ENCODE measurements at places on chromosomes 3 and 15.

GRCh38 chr3:130463221-130463620, 53.8 kb upstream of the COL6A6 start:
- no peak for DNase-seq

DNA sequence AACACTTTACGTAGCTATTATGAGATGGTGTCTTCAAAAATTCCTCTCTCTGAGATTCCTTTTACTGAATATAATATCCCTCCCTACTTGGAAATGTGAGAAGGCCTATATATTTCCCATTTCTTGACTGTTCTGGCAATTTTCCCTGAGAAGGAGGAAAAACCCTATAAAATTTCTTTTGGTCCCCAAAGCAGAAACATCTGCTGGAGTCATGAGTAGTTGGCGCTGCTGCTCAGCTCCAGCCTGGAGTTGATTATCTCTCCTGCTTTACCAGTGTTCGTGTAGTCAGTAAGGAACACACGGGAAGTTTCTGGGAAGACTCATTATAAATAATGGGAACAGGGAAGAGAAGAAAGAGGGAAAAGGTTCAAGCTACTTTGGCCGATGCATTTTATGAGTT, 680.1 kb downstream of the EPHA3 start:
- DNase-seq, result no peak

GRCh38 chr15:101348015-101348414, 53.0 kb upstream of the SNRPA1 start:
- DNase-seq, result no peak

DNA sequence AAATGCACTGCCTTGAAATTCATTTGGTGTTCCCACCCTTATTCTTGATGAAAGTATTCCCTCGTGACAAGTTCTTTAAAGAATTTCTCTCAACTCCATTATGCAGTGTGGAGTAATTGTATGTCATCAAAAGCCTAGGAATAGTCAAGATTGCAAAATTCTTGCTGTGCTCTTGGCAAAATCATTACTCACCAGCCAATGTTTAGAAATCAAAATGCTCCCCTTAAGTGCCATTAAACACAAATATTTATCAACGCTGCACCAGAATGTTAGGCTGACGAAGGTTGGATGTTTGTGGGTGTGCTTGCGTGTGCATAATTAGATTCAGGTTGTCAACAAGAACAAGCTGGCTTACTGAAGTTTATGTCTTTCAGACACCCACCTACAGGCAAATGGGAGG, 40.5 kb downstream of the SST start:
- no peak for DNase-seq

- DNase-seq, result no peak
These were observed 315.6 kb downstream of the SOX2 start for GRCh38 chr3:182027366-182027765.

GRCh38 chr3:40971191-40972168, 227.8 kb upstream of the CTNNB1 start:
- peak; percentile 49 for DNase-seq

DNA sequence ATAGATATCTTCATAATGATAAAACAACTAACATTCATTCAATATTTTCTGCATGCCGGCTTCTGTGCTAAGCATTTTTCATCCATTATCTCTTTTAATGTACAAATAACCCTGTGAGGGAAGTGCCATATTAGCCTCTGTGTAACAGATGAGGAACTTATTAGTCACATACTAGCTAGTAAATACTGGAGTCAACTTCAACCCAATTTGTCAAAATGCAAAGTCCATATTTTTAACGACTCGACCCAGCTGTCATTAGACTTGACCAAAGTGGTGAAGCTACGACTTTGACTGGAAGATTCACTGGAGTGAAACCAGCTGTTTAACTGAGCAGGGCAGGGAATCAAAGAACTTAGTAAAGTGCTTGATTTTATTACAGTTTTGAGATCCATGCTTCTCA, 41.6 kb downstream of the PARP15 start:
- no peak for DNase-seq

DNA sequence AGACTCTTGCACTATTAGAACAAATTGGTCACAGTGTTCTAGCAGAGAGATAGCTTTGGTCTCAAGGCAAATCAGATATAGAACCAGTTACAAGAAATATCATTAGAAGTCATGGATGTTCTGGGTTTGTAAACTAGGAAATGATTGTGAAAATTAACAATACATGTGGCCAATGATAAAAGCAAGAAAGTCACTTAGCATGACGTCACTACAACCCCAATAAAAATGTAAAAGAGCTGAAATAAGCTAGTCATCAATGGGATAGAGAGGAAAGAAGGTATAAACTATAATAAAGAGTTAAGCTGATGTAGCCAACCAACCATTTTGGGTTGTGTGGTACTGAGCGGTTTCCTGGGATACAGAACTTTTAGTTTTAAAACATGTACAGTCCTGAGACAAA, 32.1 kb upstream of the KCNH8 start:
- DNase-seq, result no peak

GRCh38 chr3:183278479-183279088, 25.5 kb downstream of the B3GNT5 start:
- DNase-seq, result no peak

- DNase-seq, result no peak
These were observed 28.6 kb upstream of the THRB start for GRCh38 chr3:24523215-24523614.

DNA sequence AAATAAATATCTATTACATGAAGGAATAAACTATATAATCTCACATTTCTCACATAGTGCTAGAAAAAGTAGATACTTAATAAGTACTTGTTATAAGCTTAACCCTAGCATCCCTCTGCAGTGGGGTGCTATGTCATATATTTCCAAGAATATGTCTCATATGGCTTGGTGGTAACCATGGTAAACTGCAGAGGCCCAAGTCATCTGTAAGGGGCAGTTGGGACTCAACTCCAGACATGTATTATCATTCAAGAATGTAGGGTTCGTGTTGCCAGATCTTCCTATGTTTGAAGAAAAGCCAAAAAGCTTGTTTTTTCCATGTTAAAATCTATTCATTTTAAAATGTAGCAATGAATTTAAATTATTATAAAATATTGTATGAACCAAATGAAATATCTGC, 46.2 kb downstream of the ZNF385D start:
- DNase-seq, result no peak

GRCh38 chr15:23447107-23447500, at the start of gene GOLGA6L2:
GOLGA6L2 (minus strand) TSS chr15:23447243; CDS start chr15:23447181, 62 bp downstream.
- DNase-seq, result no peak

DNA sequence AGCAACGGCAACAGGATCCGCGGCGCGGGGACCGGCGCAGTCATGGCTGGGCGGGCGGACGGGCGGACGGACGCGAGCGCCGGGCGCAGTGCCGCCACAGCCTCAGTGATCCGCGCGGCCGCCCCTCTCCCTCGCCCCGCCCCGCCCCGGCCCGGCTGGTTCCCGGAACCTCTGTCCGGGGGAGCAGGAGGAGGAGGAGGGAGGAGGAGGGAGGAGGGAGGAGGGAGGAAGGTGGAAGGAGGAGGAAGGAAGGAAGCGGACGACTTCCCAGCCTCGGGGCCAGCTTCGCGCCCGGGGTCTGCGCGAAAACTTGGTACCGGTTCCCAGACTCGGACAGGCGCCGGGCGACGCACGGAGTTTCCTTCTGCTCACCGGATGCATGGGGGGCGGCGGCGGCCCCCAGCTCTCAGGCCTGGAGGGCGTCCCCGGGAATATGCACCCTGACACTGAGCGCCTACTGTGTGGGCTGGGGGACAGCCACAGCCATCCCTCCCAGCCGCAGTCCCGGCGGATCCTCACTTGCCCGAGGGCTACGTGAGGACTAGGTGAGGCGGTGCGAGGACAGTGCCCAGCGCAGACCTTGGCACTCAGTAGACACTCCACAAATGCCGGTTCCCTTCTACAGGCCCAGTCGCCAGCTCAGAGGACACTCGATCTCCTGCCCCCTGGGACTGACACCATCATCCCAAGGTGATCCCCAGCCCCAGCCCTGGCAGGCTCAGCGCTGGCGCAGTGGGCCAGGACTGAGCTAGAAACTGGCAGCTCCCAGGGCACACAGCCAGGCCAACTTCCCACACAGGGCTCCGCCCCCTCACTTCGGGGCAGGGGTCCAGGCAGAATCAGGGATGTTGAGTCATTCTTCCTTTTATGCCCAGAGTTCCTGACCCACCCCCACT, at the start of gene SHISA5:
Gene SHISA5 (minus strand): TSS at position 124 of the 896 bp plus-strand sequence. CDS start 80 bp downstream, at position 44.
- peak; percentile 14 for DNase-seq

DNA sequence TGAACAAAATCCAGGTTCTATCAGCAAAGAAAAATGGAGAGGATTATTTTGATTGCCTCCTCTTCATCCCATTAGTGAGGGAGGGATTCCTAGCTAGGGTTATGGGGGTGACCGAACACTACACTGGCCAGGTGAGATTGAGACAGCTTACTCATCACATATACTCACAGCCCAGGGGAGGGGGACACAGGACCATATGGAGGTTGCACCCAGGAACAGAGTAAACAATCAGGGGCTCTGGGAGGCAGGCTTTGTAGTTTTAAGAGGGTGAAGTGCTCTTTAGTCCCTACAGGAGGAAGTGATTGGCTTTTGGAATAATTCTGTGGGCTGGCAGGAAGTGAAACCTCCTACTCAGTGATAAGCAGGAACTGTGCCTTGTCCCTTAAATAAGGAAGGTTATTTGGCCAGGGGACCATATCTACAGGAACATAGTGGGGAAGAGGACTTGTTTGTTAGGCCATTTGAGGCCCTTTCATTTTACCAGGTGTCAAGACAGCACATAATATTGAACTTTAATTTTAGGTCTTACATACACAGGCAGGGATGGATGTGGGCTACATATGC, 17.5 kb upstream of the KCTD6 start:
- DNase-seq, result peak; percentile 56

DNA sequence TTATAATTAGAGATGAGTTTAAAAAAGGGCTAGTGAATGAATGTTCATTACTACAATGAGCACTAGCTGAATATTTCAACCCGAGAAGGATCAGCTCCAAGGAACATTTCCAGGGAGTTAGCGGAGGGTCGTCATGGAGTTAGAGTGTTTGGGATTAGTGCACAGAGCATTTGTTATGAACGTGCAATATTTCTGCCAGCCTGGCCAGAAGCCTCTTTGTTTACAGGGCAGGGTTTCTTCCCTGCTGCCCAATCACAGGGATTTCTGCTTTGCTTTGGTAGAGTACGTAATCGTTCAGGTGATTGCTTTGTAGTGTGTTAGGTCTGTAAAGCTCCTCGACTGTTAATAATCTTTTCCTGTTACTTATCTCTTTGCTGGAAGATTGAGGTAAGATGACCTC, 5.9 kb downstream of the CGNL1 start:
- DNase-seq, result no peak

DNA sequence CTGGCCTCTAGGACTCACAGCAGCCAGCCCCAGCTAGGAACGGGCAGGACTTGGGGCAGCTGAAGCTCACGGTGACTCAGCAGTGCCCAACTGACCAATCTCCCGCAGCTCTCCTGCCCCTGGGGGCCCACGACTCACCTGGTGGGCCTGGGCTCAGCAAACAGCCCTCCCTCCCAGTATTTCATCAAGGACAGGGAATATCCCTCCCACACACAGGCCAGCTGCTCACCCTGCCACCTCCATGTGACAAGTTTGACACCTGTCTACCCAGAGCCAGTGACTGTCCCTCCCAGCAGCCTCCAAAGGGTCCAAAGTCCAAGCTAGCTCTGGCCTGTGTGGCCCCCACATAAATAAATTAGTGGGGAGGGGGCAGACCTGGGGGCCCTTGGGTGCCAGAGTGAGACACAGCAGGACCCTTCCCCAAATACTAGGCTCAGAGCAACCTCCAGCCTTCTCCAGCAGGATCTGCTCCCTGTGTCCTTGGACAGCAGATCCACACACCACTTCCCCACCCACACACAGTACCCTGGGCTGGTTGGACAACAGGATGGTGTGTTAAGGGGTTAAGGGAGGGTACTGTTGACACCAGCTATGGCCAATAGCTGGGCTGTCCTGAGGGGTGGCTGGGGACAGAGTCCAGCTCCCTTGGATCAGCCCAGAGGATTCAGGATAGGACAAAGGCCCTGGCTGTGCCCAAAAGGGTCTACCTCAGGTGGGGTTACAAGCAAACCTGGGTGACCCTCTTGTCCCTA, 4.3 kb downstream of the GNAT1 start:
- no peak for DNase-seq

DNA sequence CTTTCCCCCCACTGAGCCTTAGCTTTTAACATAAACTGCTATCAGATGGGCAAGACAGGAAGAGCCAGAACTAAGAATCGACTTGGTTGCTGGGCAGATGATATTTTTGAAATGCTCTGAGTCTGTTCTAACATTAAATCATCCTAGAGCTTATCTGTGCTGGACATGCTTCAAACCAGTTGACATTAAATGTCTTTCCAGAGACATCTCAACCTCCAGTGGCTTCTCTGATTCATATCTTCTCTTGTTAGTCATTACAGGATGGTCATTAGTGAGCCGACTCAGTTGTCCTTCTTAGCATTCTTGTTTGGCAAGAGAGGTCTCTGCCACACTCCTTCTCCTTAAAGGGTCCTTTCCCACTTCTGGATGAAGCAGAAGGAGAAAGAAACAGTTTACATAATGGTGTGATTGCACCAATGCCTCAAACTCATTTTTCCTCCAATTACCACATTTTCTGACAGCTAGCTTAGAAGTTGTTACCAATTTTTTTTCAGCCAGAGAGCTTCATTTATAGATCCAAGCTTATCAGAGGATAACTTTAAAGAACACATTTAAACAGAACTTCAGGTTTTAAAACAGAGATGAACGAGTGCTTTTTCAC, 21.7 kb upstream of the SYN2 start:
- DNase-seq, result no peak

GRCh38 chr3:129606636-129607390, at the start of gene PLXND1:
PLXND1 (minus strand) TSS chr3:129606676; CDS start chr3:129606639, 37 bp downstream.
- peak; percentile 38 for DNase-seq

DNA sequence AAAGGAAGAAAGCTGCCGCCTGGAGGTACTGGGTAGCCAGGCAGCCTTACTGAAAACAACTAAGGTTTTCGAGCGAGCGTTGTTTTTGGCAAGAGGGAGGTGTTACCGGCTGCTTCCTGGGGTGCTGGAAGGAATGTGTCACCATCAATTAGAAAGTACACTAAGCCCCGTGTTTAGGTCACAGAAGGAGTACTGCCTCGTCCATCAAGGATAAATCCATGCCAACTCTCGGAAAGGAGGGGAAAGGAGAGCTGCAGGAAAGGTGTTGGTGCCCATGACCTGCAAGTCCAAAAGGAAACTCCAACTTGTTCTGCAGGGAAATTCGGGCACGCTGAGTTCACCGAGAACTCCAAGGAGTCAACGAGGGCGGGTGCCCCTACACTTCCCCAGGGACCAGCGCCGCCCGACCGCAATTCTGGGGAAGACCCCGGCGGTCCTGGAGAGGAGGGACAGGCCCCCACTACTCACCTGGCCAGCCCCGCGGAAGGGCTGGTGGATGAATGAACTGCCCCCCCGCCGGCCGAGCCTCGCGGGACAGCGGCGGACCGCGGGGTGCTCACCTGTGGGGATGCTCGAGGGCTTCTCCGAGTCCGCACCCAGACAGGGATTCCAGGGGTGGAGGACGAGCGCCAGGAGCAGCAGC, 542 bp downstream of the PLOD2 start:
- DNase-seq, result no peak

DNA sequence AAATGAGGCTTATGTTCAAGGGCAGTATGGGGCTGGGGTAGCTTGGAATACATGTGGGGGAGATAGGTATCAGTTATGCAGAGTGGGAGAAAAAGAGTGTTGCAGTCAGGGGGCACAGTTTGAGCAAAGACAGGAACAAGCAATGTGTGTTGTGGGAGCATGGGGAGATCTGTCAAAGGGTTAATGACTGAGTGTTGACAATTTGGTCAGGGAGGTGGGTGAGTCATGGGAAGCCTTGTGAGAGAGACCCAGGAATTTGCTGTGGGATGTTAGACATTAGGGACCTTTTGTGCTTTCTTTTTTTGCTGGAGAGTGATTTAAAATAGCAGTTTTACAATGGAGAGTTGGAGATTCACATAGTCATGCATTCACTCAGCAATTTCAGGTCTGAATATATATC, 221.6 kb upstream of the NR2E3 start:
- no peak for DNase-seq

GRCh38 chr15:73034221-73034620, 18.0 kb upstream of the NEO1 start:
- no peak for DNase-seq

Measured in HL-60 (cell line).